HCEC 1CT (cell line): ENCODE measurements at places on chromosomes 16 and 17.

- DNase-seq: no peak
Measured at GRCh38 chr17:13698832-13699231, 97.1 kb upstream of the HS3ST3A1 start.

GRCh38 chr17:16935241-16935663 lies 36.7 kb downstream of the TNFRSF13B start:
- DNase-seq: no peak

DNA sequence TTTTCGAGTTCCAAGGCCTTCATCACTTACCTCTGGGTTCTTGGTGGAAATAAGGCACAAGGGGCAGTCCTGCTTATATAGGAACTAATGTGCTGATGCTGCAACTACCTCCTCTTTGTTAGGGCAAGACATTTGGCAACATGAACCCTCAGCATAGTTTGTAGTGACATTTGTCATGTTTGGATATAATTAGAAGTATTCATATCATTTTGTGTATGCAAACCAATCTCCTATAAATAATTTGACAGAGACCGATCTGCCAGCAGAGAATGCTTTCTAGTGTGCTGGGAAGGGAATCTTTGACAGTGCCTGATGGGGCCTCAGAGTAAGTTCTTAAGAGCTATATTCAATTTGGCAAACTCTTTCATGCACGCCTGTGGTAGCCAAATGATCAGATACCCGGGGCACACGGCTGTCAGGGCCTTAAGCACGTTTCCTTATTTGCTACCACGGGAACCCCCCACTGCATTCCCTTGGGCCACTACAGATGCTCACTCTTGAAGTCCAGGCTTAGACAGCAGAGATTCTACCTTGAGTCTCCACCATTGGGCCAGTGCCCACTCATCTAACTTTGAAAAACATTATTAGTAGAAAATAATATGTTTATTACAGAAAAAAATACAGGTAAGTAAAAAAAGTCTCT lies at the start of gene MYH8:
Gene MYH8 (minus strand): TSS at position 51 of the 643 bp plus-strand sequence. CDS start 1,723 bp downstream, outside the sequence.
- DNase-seq: no peak

DNA sequence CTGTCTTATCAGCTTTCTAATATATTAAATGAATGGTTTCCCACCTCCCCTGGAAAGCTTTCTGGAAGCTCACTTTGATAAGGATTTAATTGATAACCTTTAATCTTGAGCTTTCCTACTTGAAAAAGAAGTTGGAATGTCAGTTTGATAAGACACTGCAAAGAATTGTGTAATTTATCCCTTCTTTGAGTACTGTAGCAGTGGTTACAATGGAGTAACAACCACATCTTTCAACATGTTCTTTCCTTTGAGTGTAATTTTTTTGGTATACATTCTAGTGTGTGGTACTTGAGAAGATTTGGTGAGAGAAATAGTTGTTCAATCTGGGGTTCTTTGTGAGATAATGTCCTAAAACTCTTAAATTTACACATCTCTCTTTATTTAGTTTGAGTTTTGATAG lies 43.4 kb downstream of the CPD start:
- no peak for DNase-seq

GRCh38 chr16:30746638-30747175 lies 1.5 kb upstream of the PHKG2 start:
- DNase-seq: no peak

- no peak for DNase-seq
Measured at GRCh38 chr16:86798247-86799041, 220.1 kb downstream of the FOXL1 start.

GRCh38 chr17:44004761-44005526 lies 522 bp downstream of the NAGS start:
- peak; percentile 11 for DNase-seq

DNA sequence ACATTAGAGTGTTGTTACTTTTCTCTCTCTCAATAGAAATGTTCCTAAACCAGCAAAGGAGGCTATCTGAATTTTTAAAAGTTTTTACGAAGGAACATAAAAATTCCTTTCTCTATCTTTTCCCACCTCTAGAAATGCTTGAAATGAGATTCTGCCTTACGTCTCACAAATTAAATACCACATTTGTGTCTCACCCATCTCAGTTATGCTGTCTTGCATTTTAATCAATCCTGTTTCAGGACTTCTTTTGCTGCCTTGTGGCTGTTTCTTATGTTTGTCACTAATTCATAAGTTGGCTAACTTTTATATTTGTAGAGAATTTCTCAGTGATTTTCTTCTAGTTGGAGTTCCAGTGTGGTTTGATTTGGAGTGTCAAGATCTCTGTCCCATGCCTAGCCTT lies 3.5 kb downstream of the OMG start:
- DNase-seq: no peak

DNA sequence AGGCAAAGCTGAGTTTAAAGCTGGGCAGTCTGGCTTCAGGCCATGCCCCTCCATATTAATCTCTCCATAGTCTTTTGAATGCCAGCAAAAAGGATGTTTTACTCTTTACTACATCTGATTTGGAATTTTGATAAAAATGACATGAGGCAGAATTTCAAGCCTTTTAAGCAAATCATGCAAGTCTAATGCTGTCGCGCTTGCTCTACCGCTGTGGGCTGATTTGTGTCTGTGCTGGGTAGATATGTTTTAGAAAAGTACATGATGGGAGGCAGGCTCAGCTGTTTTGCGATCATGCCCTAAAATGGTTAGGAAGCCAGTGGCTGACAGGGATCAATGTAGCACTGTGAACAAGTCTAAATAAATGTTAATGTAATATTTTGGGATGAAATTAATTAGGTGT lies 311.9 kb downstream of the CA10 start:
- DNase-seq: no peak

DNA sequence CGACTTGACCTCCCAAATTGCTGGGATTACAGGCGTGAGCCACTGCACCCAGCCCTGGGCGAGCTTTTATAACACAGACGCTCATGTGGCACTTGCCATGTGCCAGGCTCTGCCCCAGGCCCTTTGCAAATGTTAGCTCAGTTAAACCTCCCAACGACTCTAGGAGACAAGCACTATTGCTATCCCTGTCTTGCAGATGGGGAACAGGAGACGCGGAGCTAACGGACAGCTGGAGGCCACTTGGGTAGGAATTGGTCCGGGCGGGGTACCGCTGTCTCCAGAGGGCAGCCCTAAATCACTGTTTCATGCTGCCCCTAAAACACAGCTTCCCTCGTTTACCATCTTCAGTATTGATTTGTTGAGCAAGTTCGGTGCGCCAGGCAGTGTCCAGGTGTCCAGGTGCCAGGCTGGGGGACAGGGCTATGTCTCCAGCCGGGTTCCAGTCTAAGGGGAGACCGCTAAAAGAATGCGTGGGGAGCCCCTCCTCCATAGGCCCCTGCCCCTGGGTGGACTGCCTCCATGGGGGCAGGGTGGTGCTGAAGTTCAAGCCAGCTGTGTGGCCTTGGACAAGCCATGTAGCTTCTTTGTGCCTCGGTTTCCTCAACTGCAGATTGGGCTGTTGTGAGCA lies 23.7 kb downstream of the TMEM235 start:
- DNase-seq: no peak

GRCh38 chr17:74733365-74734122 lies 3.5 kb upstream of the RAB37 start:
- no peak for DNase-seq

- peak; percentile 51 for DNase-seq
Measured at GRCh38 chr17:51298508-51299371, 38.4 kb downstream of the UTP18 start.

GRCh38 chr17:81572563-81573168 lies 20.5 kb upstream of the FAAP100 start:
- DNase-seq: no peak

DNA sequence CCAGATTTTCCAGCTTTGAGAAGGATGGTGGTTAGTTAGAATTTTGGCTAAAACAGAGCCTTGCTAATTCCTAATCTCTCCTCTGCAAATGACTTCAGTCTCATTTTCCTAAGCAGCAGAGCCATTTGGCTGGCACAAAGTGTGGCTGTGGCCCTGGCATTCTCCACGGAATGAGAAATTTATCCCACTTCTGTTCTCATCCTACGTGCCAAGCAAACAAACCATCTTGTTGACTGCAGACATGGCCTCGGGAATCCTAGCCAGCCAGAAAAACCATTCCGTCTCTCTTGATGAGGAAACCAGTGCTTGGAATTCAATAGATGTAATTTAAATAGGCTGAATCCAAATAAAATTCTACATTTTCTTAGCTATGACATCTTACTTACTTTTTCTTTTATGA lies 34.1 kb upstream of the ELAC2 start:
- DNase-seq: no peak

GRCh38 chr16:70721202-70721963 lies 35.5 kb upstream of the MTSS2 start:
- DNase-seq: no peak

GRCh38 chr17:80613732-80614071 lies 69.1 kb downstream of the RPTOR start:
- DNase-seq: no peak

GRCh38 chr16:69827524-69827923 lies 65.4 kb downstream of the WWP2 start:
- no peak for DNase-seq

GRCh38 chr16:56475201-56475600 lies 23.8 kb downstream of the OGFOD1 start:
- DNase-seq: no peak

DNA sequence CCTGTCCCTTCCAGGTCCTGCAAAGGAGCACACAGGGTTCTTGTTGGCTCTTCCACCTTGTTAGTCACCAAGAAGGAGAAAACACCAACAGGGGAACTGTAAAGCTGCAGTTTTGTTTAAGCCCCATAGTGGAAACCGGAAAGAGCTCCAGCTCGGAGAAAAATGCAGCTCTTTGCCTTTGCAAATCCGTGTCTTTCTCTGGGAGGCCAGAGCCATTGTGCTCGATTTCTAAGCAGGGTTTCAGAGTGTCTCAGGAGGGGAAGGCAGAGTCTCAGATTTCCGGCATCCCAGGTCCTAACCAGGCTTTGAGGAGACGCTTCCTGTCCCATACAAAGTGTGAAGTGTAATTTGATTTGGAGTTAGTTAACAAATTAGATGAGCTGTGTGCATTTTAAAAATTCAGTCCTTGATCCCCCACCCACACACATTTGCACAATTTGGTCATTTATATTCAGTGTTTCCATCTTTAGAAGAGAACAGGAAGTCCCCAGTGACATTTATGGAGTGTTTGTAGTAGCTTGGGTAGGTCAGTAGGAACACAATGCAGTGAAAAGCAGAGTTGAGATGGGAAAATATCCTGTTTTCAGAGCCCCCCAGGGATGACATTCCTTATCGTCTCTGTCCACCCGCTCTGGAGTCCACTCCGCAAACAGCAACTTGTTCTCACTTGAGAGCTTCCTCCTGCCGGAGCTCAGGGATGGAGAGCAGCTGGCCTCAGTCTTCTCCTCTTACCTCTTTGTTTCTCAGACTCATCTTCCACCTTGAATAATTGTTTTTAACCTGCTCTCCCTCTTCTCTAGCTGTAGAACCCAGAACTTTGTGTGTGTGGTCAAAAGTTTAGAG lies 331.9 kb downstream of the SEC14L1 start:
- no peak for DNase-seq

DNA sequence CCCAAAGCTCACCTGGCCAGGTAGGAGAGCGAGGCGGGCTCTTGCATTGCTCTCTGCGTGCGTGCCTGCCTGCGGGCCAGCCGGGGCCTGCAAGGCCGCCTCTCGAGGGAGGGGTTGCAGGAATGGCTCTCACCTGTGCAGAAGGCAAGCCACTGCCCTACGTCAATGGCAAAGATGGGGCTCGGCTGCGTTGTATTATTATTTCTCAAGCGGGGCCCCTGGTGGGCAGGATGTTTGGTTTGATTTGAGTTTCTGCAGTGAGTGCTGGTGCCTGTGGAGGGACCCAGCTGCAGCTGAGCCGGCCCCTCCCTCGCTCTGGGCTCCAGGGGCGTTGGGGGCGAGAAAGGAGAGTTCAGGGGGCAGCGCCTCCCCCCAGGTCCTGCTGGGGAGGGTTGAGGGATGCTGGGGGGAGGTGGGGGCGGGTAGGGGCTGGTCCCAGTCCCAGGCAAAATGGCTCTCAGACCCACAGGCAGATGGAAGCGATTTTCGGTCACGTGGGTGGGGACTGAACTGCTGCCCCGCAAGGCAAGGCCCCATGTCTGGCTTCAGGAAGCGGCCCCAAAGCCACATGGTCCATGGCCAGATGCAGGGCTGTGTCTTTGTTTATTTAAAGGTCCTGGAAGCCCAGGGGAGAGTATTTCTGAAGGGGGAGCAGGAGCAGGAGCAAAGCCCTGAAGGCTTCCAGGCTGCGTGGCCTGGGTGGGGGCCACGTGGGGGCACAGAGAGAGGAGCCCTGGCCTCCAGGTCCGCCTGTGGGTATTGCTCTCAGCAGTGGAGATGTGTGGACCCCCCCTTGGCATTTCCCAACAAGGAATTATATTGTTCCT lies 338.8 kb downstream of the SEC14L1 start:
- DNase-seq: no peak

DNA sequence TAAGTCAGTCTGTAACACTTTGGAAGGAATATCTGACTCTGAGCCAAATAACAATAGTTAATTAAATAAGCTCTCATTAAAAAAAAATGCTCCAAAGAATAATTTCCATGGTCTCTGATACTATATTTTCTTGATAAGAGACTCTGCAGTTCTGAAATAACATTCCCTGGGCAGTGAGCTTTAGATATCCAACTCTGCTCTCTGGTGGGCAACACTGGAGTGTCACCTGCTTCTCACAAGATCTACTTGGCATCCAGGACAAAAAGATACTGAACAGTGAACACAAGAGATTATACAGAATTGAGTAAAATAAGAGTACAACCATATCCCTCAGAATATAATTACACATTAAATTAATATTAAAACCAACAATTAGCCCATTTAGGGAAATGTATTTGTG lies 13.7 kb downstream of the BLMH start:
- peak; percentile 22 for DNase-seq

DNA sequence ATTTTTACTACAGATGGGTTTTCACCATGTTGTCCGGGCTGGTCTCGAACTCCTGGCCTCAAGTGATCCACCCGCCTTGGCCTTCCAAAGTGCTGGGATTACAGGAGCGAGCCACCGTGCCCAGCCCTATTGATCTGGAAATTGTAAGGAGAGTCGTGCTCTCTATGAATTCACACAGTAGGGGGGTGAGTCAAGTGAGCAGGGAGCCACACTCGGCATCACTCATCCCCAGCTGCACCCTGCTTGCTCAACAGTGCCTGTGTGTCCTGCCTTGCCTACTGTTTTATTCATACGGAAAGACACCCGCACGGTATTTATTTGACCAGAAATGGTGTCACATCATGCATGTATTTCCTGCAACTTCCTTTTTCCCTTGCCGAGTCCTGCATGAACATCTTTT lies 157.2 kb upstream of the FOXF1 start:
- DNase-seq: peak; percentile 92

- DNase-seq: peak; percentile 62
Measured at GRCh38 chr17:6421700-6422604, 13.0 kb downstream of the AIPL1 start.

GRCh38 chr17:29958947-29959657 lies 17.7 kb downstream of the EFCAB5 start:
- DNase-seq: no peak

- DNase-seq: no peak
Measured at GRCh38 chr16:56371660-56371937, 53.7 kb downstream of the AMFR start.

DNA sequence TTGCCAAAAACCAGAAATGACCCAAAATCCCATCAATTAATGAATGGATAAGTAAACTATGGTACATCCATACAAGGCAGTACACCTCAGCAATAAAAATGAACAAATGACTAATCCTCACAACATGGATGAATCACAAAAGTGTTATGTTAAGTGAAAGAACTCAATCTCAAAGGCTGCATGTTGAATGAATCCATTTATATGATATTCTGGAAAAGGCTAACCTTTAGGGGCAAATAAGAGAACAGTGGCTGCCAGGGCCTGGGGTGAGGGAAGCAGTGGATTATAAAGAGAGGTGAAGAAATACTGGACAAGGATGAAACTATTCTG lies 46.1 kb upstream of the MSI2 start:
- peak; percentile 83 for DNase-seq
